ENCODE measurements at places on chromosomes 3 and 15.

- H3K27ac ChIP-seq, result no peak overlapping the region
- no peak for DNase-seq
- H3K36me3 ChIP-seq, result no peaks in the 10 kb centered on the region
- no peak overlapping the region for H3K4me3 ChIP-seq
- no peaks in the 10 kb centered on the region for H3K27me3 ChIP-seq
Measured at GRCh38 chr3:150945226-150946032, 27.1 kb downstream of the CLRN1 start.

DNA sequence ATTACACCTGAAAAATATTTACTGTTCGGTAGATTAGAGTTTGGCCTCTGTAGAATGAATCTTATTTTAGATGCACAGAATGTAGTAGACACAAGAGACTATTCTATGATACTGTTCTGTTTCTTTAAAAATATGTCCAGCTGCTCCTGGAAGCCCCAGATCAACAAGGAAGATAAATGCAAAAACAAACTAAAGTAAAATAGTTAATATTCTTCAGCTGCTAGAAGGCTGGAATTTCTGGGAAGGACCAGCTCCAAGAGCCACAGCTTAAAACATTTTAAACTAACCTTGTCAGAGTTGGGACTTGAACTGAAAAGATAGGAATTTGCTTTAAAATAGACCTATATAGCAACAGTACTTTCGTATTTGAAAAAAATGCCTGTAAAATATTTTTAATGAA, 277.9 kb downstream of the PTPRG start:
- no peak overlapping the region for H3K4me3 ChIP-seq
- peak overlapping the region; percentile 43 for H3K27ac ChIP-seq
- H3K4me1 ChIP-seq, result no peaks in the 10 kb centered on the region
- peaks cover 3% of the 10 kb centered on the region for H3K36me3 ChIP-seq
- peak; percentile 83 for DNase-seq
- H3K27me3 ChIP-seq, result no peaks in the 10 kb centered on the region

DNA sequence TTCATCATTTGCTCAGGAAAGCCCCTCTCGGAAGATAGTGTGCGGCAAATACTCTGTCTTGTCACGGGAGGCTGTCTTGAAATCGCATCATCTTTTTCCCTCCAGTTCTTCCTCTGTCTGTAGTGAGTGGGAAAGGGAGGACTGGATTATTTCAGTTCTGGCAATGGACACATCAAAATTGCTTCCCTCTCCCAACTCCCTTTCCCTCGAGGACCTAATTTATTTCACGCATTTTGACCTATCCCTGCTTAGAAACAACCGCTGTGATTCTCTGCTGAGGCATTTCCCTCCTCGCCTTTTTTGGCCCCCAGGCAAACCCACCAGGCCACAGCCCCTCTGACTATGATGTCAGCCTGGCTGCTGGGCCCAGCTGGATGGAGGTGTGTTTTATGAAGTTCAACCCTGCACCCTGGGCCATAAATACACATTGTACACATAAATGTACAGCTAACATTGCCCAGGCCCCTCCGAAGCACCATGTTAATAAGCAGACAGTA, 138.7 kb upstream of the LRTM1 start:
- H3K27ac ChIP-seq, result peak overlapping the region; percentile 47
- no peaks in the 10 kb centered on the region for H3K36me3 ChIP-seq
- no peak overlapping the region for H3K4me3 ChIP-seq
- peak; percentile 90 for DNase-seq
- peaks cover 3% of the 10 kb centered on the region for H3K4me1 ChIP-seq

DNA sequence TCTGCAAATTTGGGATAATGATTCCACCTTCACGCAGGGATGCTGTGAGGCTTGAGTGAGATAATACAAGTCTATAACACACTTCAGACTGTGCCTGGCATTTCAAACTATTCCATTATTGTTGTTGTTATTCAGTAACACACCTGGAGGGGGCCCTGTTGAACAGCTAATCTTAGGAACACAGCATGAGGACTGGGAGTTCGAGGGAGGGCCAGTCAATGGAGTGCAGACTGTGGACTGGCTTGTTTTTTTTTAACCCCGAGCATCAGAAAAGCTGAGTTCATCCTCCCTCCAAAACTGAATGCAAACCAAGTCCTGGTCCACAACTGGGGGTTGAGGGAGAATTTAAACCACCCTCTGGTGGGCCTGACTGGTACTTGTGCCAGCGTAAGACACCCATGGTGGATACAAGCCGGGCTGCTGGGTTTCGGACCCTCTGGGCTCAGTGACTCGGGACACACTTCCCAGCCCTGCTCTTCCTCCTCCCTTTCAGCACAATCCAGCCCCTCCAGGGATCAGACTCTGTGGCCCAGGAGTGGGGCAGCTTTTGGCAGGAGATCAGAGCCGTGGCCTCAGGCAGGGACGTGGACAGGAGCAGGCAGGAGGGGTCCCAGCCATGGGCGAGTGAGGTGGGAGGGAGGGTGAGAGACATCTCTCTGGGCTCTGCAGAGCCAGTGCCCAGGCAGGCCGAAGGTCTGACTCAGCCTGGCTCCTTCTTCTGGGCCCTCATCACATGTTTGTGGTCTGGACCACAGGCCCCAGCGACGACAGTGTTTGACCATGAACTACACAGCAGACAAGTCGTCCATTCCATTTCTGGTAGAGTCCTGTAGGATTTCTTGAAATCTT, 36.3 kb upstream of the MEX3B start:
- no peaks in the 10 kb centered on the region for H3K36me3 ChIP-seq
- no peak overlapping the region for H3K27ac ChIP-seq
- H3K4me3 ChIP-seq, result no peak overlapping the region
- no peaks in the 10 kb centered on the region for H3K4me1 ChIP-seq
- DNase-seq, result no peak

DNA sequence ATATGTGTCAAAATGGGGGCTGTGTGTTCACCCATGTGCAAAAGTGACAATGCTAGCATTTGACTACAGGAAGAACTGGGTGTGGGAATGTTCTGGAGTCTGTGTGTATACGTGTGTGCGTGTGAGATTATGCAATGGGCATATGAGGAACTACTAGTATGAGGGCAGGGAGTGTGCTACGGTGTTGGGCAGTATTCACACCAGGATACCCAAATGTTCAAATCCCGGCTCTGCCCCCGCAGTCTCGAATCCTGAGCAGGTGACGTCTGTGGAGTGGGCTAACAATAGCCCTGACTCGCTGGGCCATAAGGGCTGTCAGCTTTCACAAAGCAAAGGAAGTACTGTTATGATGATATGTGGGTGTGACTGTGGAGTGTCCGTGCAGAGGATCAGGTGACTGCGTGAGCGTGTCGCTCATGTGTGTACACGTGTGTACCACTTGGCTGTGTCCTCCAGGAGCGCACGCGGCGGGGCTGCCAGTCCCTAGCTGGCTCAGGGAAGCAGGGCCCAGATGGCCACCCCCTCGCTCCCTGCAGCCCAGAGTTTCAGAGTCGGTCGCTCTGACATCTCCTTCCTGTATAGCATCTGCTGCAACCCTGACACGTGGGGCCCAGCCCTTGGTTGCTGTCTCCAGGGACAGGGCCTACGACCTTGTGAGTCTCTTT, 27.2 kb downstream of the IQSEC1 start:
- no peak overlapping the region for H3K27ac ChIP-seq
- H3K4me1 ChIP-seq, result peaks cover 20% of the 10 kb centered on the region
- H3K4me3 ChIP-seq, result no peak overlapping the region
- no peaks in the 10 kb centered on the region for H3K36me3 ChIP-seq
- DNase-seq, result peak; percentile 55
- H3K27me3 ChIP-seq, result no peaks in the 10 kb centered on the region

DNA sequence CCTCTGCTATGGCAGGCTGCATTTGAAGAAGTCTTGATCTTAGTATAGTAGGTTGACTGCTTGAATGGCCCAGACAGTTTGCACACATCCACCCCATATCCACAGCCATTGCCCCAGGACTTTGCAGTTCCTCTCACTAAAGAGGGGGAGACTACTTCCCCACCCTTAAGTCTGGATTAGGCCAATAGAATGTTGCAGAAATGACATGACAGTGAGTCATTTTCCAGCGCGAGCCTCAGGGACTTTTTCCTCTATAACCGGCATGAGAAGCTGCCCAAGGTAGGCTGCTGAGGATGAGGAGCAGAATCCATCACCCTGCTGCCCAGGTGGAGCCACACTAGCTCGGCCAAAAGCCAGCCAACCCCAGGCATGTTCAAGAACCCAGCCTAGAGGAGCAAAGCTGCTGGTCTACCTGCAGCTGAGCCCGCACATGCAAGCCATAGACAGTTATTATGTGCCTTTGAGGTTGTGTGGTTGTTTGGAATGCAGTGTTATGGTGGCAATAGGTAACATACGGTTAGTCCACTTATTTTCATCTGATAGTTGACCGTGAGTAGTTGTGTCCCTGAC, 113.9 kb downstream of the TLE3 start:
- H3K27me3 ChIP-seq, result peaks cover 47% of the 10 kb centered on the region
- no peaks in the 10 kb centered on the region for H3K4me1 ChIP-seq
- no peak for DNase-seq
- no peaks in the 10 kb centered on the region for H3K36me3 ChIP-seq

GRCh38 chr3:128945041-128945877, 48.6 kb downstream of the CFAP92 start:
- no peak overlapping the region for H3K4me3 ChIP-seq
- no peak overlapping the region for H3K27ac ChIP-seq
- no peaks in the 10 kb centered on the region for H3K36me3 ChIP-seq
- no peaks in the 10 kb centered on the region for H3K4me1 ChIP-seq

DNA sequence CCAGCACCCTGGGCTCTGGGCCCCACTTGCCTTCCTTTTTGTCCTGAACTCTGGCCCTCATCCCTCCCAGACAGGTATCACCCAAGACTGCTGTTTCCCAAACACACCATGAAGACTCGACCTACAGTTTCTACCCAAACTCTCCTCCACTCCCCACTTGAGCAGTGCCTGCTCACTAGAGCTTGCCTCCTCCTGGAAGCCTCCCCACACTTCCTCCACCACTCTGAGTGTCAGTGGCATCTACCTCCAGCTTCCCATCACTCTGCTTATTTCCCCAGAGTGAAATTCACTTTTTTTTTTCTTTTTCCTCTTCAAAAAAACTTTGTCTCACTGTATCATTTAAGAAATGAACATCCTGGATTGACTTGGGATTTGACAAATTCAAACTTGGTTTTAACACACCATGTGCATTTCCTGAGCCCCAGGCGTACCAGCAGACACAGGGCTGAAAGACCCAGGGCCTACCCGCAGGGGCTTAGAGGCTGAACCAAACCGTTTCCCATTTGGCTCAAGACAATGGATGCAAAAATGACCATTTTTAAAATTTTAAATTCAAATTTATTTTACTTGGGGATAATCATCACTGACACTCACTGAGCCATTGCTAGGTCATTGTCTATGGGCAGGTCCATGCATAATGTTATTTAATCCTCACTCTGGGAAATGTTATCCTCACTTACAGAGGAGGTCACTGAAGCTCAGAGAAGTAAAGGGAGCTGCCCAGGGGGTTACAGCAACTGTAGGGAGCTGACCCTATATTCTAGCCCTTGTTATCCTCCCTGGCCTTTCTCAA, 62.3 kb downstream of the IQSEC1 start:
- H3K27ac ChIP-seq, result peak overlapping the region; percentile 58
- no peaks in the 10 kb centered on the region for H3K36me3 ChIP-seq
- DNase-seq, result no peak
- peaks cover 68% of the 10 kb centered on the region for H3K4me1 ChIP-seq
- no peak overlapping the region for H3K4me3 ChIP-seq
- H3K27me3 ChIP-seq, result no peaks in the 10 kb centered on the region

- H3K27ac ChIP-seq, result no peak overlapping the region
- peaks cover 17% of the 10 kb centered on the region for H3K4me1 ChIP-seq
- H3K36me3 ChIP-seq, result no peaks in the 10 kb centered on the region
- DNase-seq, result no peak
- H3K27me3 ChIP-seq, result no peaks in the 10 kb centered on the region
- no peak overlapping the region for H3K4me3 ChIP-seq
Measured at GRCh38 chr15:78146425-78147154, 2.6 kb upstream of the IDH3A start.

GRCh38 chr15:29936353-29937049, 114.2 kb upstream of the TJP1 start:
- no peaks in the 10 kb centered on the region for H3K27me3 ChIP-seq
- H3K36me3 ChIP-seq, result no peaks in the 10 kb centered on the region
- no peak overlapping the region for H3K4me3 ChIP-seq
- no peaks in the 10 kb centered on the region for H3K4me1 ChIP-seq

DNA sequence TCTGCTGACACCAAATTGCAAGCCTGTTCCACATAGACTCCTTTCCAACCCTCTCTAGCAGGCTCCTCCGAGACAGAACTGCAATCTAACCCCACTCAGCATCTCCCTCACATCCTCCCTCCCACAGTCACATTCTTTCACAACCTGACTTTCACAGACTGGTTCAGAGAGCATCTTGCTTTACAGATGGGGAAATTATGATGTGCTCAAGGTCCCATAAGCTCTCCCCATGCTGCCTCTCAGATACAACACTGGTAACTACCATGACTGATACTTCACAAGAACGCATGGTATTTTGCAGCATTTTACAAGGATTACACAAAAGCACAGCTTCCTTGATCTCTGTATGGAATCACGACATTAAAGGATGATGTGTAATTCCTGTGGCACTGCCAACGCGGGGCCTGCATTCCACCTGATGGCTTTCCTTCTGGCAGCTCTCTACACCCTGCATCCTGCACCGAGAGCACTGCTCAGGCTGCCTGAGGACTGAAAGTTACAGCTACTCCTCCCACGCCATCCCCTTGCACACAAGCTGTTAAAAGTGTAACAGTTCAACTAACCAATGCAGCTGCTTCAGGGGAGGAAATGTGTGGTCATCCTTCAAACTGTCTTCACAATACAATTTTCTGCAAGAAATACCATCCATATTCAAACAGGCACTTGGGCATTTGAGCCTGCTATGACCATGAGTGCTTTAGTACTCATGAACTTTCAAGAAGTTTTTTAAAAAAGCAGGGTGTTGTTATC, 27.6 kb downstream of the TBC1D2B start:
- no peak overlapping the region for H3K4me3 ChIP-seq
- peak overlapping the region; percentile 85 for H3K27ac ChIP-seq
- no peaks in the 10 kb centered on the region for H3K27me3 ChIP-seq
- peak; percentile 62 for DNase-seq
- H3K36me3 ChIP-seq, result peaks cover 17% of the 10 kb centered on the region

DNA sequence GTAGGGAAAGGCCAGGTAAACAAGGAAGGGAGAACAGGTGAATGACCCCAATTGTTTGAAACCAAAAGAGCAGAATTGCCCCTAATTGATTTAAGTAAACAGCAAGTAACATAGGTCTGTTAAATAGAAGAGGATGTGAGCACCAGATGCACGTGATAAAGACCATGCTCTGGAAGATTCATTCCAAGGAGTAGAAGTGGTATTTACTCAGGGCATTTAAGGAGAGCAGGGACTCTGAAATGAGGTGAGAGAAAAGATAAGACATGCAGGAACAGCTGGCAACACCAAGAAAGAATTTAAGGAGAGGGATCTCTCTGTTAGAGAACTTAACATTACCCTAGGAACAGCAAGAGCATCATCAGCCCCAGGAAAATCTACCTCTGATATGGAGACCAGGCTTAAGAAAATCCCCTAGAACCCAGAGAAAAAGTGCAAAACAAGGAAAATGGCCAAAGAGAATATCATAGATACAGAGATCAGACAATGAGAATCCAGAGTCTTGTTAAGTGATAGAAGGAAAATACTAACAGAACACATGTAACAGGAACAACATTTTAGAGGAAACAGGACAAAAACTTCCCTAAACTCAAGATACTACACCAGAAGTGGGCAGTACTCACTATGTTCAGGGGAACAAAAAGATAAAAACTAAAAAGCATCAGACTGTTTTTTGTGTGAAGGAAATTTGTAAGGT, 6.4 kb downstream of the NUDT16 start:
- H3K4me3 ChIP-seq, result no peak overlapping the region
- peaks cover 12% of the 10 kb centered on the region for H3K4me1 ChIP-seq
- DNase-seq, result peak; percentile 10
- H3K27ac ChIP-seq, result no peak overlapping the region
